Stimulated activated CD8-positive, alpha-beta memory T cell treated with anti-CD3 and anti-CD28 coated beads, Interleukin-7, amount 100 ng/mL, for 1 hour (primary cell): ENCODE measurements at places on chromosomes 3 and 15.

DNA sequence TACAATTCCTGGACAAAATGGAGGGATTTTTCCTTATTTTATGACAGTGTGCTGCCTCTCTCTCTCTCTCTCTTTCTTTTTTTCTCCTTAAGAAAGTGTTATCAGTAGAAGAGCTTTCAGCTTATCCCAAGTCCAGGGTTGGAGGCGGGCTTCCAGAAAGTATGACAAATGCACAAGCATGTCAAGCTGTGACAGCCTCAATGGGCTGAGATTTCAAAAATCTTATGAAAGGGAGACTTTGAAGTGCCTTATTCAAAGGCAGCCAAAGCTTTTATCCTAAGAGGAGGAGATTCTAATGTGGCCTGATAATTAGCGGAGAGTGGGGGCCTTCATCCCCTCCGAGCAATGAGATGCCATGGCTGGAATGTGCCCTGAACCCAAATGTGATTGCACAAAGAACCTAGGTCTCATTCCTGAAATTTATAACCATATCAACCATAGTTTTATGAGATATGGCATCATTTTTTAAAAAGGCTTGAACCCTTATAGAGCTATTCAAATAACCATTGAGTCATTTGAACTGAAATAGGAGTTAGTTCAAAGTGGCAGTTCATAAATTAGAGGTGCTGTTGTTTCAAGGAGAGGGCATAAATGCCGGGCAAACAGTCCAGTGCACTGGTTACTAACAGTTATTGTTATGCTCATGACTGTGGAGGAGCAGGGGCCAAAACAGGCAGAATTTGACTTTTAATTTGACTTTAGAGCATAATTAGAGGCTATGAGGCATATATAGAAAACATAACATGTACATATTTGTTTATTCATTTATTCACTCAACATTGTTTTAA is 261.6 kb upstream of the THRB start:
- no peak for DNase-seq

GRCh38 chr3:178663201-178663934 is 127.1 kb downstream of the KCNMB2 start:
- DNase-seq, result no peak

- DNase-seq, result no peak
Measured at GRCh38 chr3:185934174-185934557, 3.6 kb downstream of the TRA2B start.

DNA sequence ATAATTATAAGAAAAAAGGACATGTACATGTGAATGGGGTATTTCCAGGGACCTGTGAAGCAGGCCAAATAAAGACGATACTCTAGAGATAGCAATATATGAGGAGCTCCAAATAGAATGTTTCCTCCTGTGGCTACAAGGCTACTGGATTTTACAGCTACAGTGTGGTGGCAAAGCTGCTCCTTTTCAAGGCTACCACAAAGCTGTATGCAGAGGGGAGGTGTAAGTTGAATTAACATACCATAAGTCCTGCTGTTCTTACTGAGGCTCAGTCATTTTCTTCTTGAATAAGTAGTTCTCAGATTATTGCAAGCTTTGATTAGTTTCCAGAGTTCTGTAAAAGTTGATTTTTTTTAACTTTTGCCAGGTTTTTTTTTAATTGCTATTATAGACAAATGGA is 1184.6 kb upstream of the EPHA6 start:
- DNase-seq, result no peak

DNA sequence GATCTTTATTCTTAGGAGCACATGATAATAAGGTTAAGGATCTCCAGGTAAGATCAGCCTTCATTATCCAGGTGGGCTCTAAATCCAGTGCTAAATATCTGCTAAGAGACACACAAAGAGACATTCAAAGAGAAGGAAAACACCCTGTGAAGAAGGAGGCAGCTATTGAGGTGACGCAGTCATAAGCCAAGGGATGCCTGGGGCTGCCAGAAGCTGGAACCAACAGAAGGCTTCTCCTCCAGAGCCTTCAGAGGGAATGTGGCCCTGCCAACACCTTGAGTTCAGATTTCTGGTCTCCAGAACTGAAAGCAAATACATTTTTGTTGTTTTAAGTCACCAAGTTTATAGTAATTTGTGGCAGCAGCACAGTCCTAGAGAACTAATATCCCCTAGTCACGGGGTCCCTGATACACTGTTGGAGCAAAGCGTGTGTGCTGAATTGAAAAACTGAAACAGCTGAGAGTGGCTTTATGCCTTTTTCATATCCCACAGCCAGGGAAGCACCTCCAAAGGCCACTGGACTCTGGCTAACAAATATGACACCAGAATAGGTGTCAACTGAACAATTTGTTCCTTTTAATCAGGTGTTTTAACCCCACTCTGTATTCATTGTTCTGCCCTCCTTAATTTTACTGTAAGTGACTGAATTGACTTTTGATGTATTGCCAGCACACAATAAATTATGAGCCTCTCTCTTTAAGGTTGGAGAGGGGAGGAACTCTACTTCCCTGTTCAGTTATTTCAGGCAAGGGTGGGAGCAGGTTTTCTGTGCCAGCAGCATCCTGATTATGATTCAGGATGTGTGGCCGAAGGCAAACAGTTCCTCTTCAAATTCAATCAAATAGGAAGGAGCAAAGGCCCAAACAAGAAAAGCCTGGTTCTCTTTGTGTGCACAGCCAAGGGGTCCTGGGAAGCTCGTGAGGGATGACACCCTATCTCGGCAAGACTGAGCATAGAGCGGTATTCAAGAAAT is 151.8 kb upstream of the HES1 start:
- DNase-seq, result no peak

DNA sequence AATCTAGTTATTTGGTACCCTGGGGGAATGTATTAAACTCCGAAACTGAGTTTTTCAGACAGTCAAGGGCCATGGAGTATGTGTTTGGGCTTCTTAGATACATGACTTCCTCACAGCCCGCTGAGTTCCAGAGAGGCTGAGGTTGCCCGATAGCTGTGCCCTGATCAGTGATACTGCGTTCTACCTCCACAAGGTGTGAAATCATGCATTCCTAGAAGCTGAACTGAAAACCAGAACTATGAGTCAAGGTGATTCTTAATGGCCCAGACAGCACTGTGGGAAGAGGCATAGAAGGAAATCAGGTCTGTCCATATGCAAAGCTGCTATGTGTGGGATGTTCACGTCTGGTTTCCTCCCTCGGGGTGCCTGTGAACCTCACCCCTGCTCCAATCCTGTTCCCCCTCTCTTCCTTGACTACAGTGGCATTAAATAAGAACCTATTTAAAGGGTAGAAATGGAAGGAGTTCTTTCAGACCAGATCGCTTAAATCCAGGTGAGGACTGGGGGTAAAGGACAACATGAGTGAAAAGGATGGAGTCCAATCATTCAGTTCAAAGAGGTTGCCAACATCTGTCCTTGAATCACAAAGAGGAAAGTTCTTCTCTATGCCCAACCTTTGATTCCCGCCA is 74.3 kb downstream of the MYO1E start:
- no peak for DNase-seq

DNA sequence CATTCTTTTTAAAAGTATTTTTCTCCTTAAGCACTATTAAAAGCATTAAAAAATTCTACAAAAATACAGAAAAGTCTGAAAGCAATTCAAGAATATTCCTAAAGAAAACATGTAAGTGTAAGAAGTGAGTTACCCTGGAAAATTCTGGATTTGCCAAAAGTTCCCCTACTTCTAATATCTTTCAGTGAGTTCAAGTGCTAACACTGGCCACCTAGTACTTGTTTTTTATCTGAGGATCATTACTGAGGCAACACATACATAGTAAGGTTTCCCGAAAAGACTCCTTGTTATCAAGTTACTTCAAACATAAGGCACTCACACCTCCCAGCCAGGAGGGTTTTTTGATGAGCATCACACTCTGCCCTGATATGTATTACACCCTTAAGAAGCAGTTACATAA is 158.4 kb downstream of the TIGIT start:
- DNase-seq, result no peak

DNA sequence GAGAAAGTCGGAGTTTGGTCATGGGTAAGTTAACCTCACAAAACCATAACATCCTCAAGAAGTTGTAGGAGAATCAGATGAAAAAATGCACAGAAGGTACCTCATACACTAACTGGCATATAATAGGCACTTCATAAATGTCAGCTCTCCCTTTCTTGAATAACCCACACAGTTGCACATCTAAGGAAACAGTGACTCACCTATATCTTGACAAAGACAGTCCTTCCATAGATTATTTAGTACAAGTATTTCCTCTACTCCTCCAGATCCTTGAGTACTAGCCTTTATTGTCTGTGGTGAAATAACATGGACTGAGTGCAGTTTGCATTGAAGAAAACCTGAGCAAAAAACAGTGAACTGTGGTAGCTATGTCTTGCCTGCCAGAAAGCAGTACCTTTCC is 46.6 kb downstream of the MAGI1 start:
- DNase-seq, result no peak

DNA sequence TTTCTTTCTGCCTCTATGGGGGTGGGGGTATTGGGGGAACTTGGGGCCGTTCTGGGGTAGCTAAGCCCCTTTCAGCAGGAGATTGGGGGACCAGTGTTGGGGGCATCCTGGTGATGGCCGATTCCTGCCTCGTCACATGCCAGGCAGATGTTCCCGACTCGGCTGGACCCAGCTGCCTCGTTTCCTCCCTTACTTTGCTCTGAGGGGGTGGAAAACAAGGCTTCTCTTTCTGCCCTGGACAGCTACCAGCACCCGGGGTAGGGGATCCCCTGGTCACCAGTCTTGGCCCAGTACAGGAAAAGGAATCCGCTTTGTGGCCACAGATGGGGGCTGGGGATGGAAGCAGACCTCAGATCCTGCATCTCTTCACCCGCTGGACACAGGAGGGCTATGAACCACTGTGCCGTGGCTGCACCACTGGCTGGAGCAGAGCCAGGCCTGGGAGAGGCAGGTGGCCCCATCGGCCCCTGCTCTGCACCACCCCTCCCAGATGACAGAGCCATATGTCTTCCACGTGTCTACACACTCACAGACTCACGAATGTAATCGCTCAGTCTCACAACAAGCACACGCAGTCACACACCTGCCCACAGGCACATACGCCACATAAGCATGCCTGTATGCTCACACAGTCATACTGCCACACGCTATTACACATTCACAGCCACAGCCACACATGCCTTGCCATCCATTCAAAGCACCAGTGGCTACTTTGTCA is 12.4 kb downstream of the SNX33 start:
- DNase-seq, result no peak

DNA sequence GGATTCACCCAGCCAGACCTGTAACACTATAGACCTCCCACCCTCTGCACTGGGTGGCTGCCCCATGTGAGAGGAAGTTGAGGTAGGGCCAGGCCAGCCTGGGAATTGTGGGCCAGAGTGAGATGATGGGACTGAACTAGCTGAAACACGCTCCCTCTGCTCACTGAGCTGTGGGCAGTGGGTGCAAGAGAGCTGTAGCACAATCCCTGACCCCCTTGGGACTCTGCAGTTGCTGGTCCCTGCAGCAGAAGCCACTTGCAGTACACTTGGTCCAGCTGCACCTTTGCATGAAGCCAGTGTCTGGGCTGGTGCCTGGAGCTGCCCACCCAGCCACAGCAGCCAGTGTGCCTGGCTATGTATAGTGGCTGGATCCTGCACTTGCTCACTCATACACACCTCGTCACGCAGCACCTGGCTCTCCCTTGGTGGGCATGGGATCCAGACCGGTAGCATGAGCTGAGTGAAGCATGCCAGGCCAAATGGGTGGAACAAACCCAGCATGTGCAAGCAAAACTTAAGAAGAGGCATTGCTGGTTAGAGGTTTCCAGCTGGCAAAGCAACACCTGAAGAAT is 805.7 kb upstream of the GBE1 start:
- no peak for DNase-seq

- no peak for DNase-seq
Measured at GRCh38 chr3:188316021-188316722, 162.2 kb downstream of the LPP start.

DNA sequence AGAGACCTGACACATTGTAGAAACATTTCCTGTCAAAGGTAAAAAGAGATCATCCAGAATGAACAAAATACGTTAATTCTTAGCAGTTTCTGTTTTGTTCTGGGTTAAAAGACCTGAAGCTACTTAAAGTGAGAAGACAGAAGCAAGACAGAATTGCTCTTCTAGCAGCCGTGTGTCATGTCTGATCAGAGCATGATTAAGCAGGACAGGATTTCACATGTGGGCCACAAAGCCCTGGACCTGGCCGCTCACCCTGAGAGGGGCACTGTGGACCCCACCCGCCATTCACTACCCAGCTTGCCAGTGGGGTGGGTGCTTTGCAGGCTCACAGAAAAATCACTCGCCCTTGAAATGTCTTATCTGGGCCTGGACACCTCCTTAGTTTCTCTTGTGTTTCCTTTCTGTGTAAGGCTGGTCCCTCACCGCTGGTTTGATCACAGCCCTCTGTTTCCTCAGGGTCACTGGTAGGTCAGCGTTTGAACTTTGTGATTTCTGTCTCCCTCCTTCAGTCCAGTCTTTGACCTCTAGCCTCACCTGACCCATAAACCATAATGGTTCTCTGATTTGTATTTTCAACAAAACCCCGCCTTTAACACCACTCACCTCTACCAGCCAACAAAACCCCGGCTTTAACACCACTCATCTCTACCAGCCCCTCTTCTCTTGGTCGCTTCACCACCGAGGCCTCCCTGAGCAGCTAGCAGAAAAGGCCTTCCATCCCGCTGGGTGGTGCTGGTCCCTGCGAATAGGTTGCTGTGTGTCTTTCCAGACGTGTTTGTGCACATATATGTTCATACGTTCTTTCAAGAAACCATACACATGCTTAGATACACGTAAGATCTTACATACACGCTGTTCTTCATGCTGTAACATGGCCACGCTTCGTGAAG is 185.0 kb downstream of the OR4M2 start:
- DNase-seq, result no peak

GRCh38 chr3:176968631-176969030 is 228.7 kb downstream of the TBL1XR1 start:
- no peak for DNase-seq

DNA sequence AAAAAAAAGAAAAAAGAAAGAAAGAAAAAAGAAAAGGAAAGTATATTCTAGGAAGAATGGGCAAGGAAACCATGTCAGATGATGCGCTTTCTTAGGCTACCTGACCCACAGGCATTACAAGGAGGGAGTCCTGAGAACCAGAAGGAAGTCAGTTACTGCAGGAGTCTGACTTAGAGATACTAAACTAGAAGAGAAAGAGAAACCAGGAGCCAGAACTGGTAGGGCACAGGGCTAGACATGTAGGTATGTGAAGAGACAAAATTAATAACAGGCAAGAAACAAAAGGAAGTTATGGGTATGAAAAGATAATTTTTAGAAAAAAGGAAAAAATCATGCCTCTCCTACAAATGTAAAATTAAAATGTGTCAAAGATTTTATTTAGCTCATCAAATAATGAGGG is 63.3 kb upstream of the LRRN1 start:
- no peak for DNase-seq

- DNase-seq, result no peak
Measured at GRCh38 chr15:36301947-36302346, 277.5 kb upstream of the CDIN1 start.

DNA sequence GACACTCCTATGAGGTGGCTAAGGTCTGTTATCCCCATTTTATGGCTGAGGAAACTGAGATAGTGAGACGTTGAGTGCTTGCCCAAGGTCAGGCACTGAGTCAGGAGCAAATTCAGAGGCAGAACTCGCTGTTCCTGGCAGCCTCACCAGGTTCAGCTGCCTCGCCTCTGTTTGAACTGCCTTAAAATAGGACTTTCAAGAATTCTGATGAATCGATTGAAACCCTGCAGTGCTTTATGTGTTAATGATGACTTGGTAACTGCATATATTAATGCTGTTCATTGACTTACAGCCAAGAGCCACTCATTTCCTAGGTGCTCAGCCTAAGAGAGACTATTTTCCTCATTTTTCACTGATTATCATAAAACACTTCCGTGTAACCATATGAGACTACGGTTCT is 79.5 kb upstream of the BHLHE40 start:
- no peak for DNase-seq
